Cortex of kidney (tissue), 1 donor: ENCODE measurements at places on chromosomes 2 and 18.

DNA sequence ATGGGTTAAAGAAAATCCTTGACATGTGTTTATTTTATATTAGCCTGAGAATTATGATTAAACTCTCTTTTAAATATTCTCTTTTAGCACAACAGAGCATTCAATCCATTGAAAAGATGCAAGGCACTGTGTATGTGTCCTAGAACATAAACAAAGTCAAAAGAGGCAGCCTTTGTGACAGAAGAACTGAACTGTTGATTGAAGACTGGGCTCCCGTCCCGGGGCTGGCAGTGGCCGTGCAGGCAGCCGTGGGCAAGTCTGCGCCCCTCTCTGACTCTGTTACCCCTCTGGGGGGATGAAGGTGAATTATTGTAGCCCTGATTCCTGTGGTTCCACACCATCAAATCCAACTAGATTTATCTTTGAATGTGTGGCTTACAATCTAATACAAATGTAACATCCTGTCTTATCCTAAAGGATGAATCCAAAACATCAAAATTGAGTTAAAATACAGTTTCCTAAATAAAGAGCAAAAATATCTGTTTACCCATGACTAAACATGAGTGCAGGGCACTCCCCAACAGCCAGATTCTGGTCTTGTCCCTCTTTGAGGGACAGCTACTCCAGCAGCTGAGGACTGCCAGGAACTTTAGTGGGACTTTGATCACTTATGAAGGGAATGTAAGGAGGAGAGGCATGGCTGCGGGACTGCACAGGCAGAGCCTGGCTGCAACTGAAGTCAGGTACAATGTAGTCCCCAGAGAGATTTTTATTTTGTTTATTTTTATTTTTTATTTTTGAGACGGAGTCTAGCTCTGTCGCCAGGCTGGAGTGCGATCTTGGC is 37.3 kb upstream of the SH3BP4 start:
- no peak for DNase-seq

DNA sequence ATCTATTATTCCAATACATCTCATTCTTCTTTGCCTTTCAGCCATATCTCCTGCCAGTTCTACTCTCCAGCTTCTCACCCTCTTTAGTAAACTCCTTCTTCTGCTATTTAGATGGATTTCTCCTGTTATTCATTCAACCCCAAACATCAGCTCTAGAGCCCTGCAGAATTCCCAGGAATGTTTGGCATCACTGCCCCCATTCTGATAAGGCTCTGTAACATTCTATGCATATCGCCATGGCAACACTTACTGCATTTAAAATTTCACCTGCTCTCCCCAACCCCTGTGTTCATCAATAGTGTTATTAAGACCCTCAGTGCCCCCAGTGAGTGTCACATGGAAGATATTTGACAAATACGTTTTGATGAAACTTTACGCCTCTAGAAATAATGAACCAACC is 28.6 kb downstream of the LRATD1 start:
- DNase-seq, result no peak

- no peak for DNase-seq
These were observed 47.3 kb upstream of the TMEM200C start for GRCh38 chr18:5942591-5942990.

DNA sequence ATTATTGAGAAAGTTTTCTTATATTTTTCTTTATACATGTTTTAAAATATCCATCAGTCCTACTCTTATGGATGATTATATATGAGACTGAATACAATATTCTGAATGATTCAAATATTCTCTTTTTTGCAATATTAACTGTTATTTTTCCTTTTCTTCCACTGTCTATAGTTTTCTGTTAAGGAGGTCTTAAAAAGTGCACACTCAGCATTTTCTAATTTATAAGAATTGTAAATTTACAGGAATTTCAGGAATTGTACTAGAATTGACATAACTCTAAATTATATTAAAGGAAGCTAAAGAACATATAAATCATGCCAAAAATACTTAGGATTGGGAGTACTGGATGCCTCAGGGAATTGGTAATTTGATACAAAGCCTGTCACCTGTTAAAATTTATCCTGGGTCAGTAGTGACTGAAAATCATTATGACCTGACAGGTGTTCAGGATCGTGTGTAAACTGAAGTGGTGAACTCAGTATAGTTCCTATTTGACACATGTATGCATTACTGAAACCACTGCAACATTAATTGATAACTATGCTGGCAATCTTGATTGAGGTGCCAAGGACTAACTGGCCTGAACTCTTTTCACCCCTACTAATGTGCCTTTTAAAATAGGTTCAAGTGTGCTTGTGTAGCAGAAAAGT is 30.4 kb downstream of the MSTN start:
- DNase-seq, result no peak

GRCh38 chr18:22283397-22283796 is 114.0 kb downstream of the GATA6 start:
- no peak for DNase-seq

DNA sequence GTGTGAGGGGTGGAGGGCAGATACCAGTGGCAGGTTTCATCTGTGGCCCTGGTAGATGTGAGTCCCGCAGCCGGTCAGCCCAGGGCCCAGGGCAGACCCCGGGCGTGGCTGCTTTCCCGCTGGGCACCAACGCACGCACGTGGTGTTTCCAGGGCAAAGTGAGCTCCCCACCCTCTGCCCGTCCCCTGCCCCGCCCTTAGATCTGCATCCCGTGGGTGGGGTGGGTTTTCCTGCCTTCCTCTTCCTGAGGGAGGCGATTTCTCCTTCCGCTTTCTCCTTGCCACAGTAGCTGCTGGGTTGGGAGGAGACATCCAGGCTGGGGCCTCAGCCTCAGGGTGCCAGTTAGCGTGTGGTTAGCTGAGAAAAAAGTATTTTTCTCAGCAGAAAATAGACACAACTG is 49.6 kb downstream of the ODC1 start:
- no peak for DNase-seq

DNA sequence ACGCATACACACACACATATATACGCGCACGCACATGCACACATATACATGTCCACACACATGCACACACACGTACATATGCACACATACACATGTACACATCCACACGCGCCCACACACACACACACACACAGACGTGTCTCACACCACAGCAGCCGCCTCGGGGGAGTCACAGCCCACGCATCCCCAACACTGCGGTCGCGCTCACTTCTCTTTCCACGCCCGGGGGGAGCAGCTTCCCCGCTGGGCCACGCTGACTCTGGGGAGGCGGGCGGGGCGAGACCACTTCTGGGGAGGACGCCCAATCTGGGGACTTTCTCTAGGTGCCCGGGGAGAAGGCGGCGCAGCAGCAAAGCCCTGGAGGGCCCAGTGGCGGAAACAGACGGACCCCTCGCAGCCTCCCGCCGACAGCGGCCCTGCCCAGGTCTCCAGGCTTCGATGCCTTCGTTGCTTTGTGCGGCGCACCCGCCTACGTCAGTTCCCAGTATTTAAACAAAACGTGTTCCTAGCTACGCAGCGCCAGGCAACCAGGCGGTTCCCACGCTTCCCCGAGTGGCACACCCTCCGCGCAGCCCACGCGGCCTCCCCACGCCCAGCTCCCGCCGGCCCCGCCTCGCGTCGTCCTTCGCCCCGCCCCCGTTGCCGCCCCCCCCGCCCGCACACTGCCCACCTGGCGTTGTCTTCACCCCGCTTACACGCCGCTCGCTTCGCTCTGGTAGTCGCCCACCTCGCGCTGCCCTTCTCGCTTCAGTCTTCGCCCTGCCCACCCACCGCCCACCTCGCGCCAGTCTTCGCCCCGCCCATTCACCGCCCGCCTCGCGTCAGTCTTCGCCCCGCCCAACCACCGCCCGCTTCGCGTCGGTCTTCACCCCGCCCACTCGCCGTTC is 810 bp upstream of the RBFA start:
- no peak for DNase-seq

GRCh38 chr2:33342705-33343104 is 133.7 kb upstream of the RASGRP3 start:
- DNase-seq, result no peak

DNA sequence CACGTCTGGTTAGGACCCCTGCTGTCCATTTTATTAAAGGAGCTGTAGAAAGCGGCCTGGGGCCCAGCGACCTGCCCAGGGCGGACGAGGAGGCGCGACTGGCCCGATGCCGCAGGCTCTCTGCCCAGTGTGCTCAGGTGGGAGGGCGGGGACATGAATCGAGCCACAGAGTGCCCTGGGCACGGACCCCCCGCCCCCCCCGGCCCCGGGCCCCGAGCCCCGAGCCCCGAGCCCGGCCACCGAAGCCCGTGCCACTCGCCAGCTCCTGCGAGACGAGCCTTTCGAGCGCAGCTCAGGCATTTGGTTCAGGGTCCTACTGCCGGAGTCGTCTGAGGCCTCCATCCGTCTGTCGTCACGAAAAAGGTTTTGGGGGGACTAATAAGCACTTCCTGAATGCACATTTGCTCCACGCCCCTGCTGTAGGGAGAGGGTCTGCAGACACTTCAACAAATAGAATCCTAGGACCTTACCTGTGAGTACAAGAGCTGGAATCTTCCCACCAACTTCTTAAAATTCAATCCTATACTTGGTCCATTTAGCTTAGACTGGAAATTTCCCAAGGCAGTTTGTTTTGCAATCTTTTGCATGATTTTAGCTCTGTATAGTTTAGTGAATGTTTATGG is 602 bp upstream of the ADAM17 start:
- DNase-seq, result no peak

DNA sequence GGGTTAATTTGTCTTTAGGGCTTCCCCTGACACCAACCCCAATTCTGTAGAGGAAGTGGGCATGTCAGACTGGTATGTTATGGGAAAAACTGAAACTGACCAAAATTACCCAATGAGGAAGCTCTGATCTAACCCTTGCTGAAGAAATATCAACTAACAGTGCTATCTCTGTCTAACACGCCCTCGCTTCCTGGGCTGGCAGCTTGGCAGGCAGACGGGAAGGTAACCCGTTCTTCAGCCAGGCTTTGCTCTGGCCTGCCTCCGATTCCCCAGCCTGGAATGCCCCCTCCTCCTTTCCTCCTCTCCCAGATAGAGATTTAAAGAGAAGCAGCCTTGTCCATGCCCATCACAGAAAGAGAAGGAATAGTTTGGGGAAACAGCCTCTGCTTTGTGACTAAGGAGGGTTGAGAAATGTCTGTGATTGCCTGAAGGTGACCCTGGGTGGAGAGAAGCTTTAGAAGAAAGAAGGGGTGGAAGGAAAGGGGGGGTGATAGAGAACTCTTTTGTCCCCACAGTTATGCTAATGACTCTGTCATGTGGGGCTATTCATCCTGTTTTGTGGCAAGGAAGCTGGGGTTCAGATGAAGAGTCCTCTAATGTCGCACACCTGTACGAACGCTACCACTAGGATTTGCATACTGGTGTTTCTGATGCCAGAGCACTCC is 15.4 kb downstream of the HK2 start:
- no peak for DNase-seq

DNA sequence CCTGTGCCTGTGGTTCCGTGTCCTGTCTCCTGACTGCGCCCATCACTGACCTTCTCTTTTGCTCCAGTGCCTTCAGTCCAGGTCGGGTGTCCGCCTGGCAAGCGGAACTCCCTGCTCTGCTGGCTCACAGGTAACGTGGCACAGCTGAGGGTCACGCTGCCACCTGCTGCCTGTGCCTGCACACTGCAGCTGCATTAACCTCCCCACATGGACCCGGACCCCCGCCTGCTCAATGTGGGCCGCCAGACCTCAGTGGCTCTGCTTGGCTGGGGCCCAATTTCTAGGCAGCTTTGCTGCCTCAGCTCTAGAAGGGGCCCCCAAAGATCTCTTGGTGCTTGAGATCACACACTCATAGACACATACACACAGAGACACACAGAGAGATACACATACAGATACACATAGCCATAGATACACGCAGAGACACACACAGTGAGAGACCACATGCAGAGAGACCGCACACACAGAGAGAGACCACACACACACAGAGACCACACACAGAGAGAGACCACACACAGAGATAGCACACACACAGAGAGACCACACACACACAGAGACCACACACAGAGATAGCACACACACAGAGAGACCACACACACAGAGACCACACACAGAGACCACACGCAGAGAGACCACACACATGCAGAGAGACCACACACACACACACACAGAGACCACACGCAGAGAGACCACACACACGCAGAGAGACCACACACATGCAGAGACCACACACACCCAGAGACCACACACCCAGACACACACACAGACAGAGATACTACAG is 14.9 kb upstream of the CNNM3 start:
- DNase-seq, result no peak

DNA sequence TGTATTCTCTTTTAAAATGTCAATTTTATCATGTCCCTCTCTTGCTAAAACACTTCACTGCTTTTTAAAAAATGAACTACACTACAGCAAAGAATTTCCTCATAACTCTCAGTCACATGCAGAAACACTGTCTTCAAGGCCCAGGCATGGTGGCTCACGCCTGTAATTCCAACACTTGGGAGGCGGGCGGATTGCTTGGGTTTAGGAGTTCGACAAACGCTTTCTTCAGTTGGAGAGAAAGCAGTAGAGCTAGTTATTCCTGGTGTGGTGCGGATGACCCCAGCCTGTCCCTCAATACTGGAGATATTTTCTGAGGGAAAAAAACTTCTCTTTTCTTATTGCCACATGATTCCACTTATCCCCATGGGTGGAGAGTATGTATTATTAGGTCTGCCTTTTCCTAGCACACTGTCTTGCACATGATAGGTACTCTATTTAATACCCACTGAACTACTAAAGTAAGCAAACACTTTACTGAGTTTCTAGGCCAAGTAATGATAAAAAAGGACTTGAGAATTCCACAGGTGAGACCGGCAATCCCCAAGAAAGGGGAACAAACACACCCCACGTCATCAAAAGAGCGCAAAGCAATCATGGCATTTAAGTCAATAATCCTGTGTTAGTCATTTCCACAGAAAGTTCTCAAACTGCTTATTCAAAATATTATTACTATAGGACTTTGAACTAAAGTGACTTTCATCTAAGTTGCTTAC is 77.1 kb downstream of the SPIRE1 start:
- DNase-seq, result no peak

DNA sequence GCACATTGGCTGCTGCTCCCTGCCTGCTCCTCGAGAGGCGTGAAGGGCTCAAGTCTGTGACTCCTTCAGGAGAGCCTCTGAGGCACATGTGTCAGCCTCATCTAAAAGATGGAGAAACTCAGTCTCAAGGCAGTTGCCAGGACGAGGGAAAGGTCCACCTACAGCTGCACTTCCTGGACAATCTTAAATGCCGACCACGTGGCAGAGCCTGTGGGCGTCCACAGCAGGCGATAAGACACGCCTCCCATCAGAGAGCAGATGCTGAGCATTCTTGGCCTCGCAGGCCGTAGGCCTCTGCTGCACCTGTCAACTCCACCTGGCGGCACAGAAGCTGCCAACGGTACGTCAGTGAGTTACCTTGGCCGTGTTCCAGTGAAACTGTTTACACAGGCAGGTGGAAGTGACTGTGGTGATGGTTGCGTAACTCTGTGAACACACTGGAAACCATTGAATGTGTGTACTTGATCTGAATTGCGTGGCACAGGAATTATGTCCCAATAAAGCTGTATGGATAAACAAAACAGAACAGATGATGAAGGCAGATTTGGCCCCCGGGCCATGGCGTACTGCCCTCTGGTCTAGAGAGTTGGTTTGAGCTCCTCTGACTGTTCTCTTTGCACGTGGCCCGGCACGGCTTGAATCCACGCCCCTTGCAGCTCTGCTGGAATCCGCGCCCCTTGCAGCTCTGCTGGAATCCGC is 114.5 kb downstream of the RNF144A start:
- DNase-seq, result no peak

GRCh38 chr2:170255971-170256370 is 78.0 kb downstream of the MYO3B start:
- DNase-seq, result no peak

GRCh38 chr2:239409976-239410375 is 9.2 kb upstream of the HDAC4 start:
- no peak for DNase-seq
